ENCODE measurements at places on chromosomes 6 and 20. TPM values are rescaled to one million over a fixed set of nuclear protein-coding genes. Genes with fewer than 3 reads are reported as not detected.

ZSCAN16 gene
- 4.1 TPM for total RNA-seq

PPIL4 gene
- total RNA-seq = 37.4 TPM

FAM217A gene
- not detected for total RNA-seq

CPXM1 gene
- total RNA-seq = 5.9 TPM

SLC35F1 gene
- 24.6 TPM for total RNA-seq

GHRH gene
- total RNA-seq = not detected

All from sciatic nerve (tissue), 2 donors.